ENCODE measurements at places on chromosomes 12 and 14.

DNA sequence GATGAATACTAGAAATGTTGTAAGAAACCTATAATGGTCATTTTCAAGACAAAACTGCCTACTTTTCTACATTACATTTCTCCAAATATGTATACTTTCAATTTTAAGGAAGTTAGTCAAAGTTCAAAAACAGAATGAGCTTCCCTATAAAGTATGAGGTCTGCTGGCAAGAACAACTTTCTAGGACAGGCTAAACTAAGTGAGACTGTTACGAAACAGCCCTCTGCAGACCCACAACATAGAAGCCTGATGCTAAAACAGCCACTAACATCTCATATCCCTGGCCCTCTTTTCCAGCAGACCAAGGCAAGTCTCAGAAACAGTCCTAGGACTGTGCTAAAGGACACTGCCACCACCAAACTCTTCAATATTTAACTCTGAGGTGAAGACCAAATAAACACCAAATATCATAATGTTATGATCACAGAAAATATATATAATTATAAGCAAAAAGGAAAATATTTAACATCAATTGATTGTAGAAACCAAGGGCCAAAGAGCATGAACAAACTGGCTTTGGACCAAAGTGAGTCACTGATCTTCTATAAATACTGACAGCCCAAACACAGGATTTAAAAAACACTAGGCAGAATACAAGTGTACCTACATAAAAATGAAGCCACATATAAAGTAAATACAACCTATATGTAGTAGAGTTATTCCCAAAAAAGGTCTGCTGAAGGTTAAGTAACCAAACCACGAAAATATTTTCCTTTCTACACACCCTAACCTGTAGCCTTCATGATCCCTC is 27.7 kb downstream of the PPP4R3A start:
- no peak overlapping the region for H3K4me3 ChIP-seq
- H3K27me3 ChIP-seq = no peaks in the 10 kb centered on the region
- peaks cover 49% of the 10 kb centered on the region for H3K36me3 ChIP-seq

DNA sequence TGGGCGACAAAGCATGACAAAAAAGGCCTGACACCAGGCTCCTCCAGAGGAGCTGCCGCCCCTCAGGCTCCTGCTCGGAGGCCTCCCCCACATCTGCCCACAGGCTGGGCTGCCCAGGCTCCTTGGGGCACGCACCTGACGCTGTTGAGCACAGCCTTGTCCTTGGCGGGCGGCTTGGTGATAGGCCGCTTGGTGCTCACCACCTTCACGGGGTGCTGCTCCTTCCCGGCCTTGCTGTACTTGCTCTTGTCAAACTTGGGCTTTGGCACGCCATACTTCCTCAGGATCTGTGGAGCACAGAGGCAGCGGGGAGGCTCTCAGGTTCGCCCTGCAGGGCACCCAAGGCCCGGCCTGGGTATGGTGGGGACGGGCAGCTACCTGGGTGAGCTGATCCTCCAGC is 53.4 kb downstream of the TRAFD1 start:
- no peak overlapping the region for H3K27ac ChIP-seq
- H3K4me1 ChIP-seq = no peaks in the 10 kb centered on the region
- H3K4me3 ChIP-seq = no peak overlapping the region
- no peaks in the 10 kb centered on the region for H3K27me3 ChIP-seq
- DNase-seq = no peak

DNA sequence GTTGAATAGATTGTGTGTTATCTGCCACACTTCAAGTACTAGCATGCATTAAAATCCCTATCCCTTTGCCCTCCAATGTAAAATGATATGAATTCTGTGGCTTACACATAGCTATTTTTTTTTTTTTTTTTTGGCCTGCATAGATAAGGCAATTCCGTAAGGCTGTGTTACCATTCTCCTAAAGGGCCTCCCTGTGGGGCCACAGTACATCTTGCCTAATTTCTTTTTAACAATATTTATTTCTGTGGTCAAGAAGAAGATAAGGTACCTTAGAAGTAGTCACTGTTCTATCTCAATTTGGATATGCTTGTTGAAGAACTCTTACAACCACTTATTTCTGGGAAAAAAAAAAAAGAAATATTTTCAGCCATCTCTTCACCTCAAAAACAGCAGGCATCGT is 19.8 kb downstream of the FLRT2 start:
- H3K27ac ChIP-seq = no peak overlapping the region
- H3K4me1 ChIP-seq = no peaks in the 10 kb centered on the region
- H3K27me3 ChIP-seq = no peaks in the 10 kb centered on the region
- H3K4me3 ChIP-seq = no peak overlapping the region
- no peaks in the 10 kb centered on the region for H3K36me3 ChIP-seq
- no peak for DNase-seq

- H3K4me1 ChIP-seq = no peaks in the 10 kb centered on the region
- H3K4me3 ChIP-seq = no peak overlapping the region
- DNase-seq = no peak
- H3K27me3 ChIP-seq = no peaks in the 10 kb centered on the region
- H3K36me3 ChIP-seq = no peaks in the 10 kb centered on the region
These were observed 278.1 kb upstream of the LMO3 start for GRCh38 chr12:16884056-16884455.

GRCh38 chr12:126282691-126283090 is 1217.5 kb downstream of the AACS start:
- H3K4me1 ChIP-seq = no peaks in the 10 kb centered on the region
- H3K27ac ChIP-seq = no peak overlapping the region
- no peak for DNase-seq
- H3K4me3 ChIP-seq = no peak overlapping the region
- H3K27me3 ChIP-seq = no peaks in the 10 kb centered on the region
- no peaks in the 10 kb centered on the region for H3K36me3 ChIP-seq

GRCh38 chr12:51773145-51773869 is 75.2 kb downstream of the FIGNL2 start:
- H3K27ac ChIP-seq = no peak overlapping the region
- H3K27me3 ChIP-seq = no peaks in the 10 kb centered on the region
- no peaks in the 10 kb centered on the region for H3K36me3 ChIP-seq
- no peaks in the 10 kb centered on the region for H3K4me1 ChIP-seq

DNA sequence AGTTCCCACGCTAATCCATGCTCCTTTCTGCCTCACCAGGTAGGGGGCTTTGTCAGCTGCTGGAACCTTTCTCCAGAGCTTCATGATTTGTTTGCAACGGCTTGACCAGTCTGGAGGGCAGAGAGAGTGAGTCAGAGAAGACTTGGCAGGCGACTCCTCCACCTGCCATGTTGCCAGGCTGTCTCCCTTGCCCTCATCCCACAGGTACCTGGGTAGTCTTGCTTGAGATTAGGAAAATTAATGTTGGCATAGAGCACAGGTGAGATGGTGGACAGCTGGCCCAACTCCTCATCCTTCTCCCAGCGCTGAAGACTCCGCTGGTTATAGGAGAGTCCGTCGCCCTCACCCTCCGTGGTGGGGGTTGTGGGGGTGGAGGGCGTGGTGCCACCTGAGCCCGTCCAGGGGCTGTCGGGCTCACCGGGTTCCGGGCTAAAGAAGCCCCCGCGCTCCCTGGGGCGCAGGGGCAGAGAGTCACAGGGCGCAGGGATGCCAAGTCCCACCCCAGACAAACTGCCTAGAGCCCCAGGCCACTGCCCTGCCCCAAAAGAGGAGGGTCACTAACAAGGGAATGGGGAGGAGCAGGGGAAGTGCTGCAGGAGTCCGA is 18.6 kb downstream of the KMT2D start:
- H3K27me3 ChIP-seq = no peaks in the 10 kb centered on the region
- H3K27ac ChIP-seq = no peak overlapping the region
- DNase-seq = no peak
- no peaks in the 10 kb centered on the region for H3K4me1 ChIP-seq
- peaks cover 98% of the 10 kb centered on the region for H3K36me3 ChIP-seq
- H3K4me3 ChIP-seq = no peak overlapping the region

- DNase-seq = no peak
- H3K36me3 ChIP-seq = no peaks in the 10 kb centered on the region
- H3K27ac ChIP-seq = no peak overlapping the region
These were observed 9.0 kb downstream of the MLXIP start for GRCh38 chr12:122087431-122088178.

GRCh38 chr14:105326891-105327694 is 12.5 kb downstream of the PACS2 start:
- H3K4me3 ChIP-seq = no peak overlapping the region
- H3K4me1 ChIP-seq = no peaks in the 10 kb centered on the region
- H3K27ac ChIP-seq = no peak overlapping the region
- peaks cover 3% of the 10 kb centered on the region for H3K36me3 ChIP-seq
- no peak for DNase-seq

DNA sequence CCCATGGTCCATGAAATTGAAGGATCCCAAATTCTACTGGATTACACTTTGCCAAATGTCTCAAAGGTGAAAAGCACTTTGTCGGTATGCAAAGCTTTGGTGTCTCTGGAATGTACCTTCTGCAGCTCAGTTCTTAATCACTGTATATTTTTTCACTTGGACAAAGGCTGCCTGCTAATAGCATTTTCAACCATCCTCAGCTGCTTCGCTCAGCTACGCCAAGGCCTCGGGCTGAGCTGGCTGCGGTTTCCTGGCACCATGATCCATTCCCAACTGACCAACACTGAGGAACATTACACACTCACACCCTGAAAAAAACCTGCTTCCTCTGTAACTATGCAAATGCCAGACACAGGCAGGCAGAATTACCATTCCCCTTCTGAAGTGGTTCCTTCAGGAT is 335.2 kb downstream of the DPF3 start:
- H3K36me3 ChIP-seq = no peaks in the 10 kb centered on the region
- no peaks in the 10 kb centered on the region for H3K27me3 ChIP-seq
- H3K4me1 ChIP-seq = peaks cover 10% of the 10 kb centered on the region
- H3K4me3 ChIP-seq = no peak overlapping the region
- no peak for DNase-seq

DNA sequence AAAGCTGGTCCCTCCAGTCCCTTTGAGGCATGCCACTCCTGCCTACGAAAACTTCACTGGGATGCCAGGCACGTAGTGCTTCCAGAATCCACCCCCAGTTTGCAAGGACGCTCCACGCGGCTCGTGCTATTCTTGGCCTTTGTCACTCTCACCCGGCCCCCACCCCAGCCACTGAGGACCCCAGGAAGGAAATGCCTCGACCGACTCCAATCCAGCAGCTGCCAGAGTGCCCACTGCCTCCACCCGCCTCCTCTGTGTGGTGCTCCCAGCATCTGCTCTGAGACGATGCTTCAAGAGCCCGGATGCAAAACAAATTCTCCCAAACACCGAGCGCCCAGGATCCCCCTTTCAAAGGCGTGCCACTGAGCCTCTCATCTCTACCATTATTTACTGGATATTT is 123.9 kb downstream of the RFLNA start:
- DNase-seq = no peak
- H3K27me3 ChIP-seq = no peaks in the 10 kb centered on the region
- H3K4me1 ChIP-seq = no peaks in the 10 kb centered on the region
- H3K4me3 ChIP-seq = no peak overlapping the region
- H3K36me3 ChIP-seq = peaks cover 80% of the 10 kb centered on the region

DNA sequence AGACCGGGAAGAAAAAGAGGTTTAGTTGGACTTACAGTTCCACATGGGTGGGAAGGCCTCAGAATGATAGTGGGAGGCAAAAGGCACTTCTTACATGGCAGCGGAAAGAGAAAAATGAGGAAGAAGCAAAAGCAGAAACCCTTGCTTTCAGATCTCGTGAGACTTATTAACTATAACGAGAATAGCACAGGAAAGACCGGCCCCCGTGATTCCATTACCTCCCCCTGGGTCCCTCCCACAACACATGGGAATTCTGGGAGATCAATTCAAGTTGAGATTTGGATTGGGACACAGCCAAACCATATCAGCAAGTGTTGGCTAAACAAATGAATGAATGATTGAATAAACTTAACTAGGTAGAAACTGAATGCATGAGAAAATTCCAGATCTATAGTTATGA is 85.3 kb upstream of the PARP11 start:
- no peak overlapping the region for H3K27ac ChIP-seq
- no peak overlapping the region for H3K4me3 ChIP-seq
- H3K36me3 ChIP-seq = no peaks in the 10 kb centered on the region
- H3K4me1 ChIP-seq = peaks cover 19% of the 10 kb centered on the region
- peak; percentile 27 for DNase-seq
- H3K27me3 ChIP-seq = no peaks in the 10 kb centered on the region

GRCh38 chr12:23556661-23557060 is 392.8 kb downstream of the SOX5 start:
- no peak for DNase-seq
- no peaks in the 10 kb centered on the region for H3K4me1 ChIP-seq
- no peak overlapping the region for H3K27ac ChIP-seq

- no peaks in the 10 kb centered on the region for H3K27me3 ChIP-seq
- H3K4me3 ChIP-seq = no peak overlapping the region
- H3K4me1 ChIP-seq = peaks cover 5% of the 10 kb centered on the region
- H3K36me3 ChIP-seq = no peaks in the 10 kb centered on the region
- no peak overlapping the region for H3K27ac ChIP-seq
These were observed 45.4 kb upstream of the BTG1 start for GRCh38 chr12:92191061-92191460.

- no peak overlapping the region for H3K27ac ChIP-seq
- no peaks in the 10 kb centered on the region for H3K36me3 ChIP-seq
These were observed 100.7 kb downstream of the APAF1 start for GRCh38 chr12:98745578-98746391.

- H3K4me1 ChIP-seq = no peaks in the 10 kb centered on the region
- no peak overlapping the region for H3K27ac ChIP-seq
- H3K4me3 ChIP-seq = no peak overlapping the region
- H3K36me3 ChIP-seq = peaks cover 21% of the 10 kb centered on the region
- H3K27me3 ChIP-seq = no peaks in the 10 kb centered on the region
- DNase-seq = no peak
These were observed 35.0 kb downstream of the MMAB start for GRCh38 chr12:109538191-109538863.

DNA sequence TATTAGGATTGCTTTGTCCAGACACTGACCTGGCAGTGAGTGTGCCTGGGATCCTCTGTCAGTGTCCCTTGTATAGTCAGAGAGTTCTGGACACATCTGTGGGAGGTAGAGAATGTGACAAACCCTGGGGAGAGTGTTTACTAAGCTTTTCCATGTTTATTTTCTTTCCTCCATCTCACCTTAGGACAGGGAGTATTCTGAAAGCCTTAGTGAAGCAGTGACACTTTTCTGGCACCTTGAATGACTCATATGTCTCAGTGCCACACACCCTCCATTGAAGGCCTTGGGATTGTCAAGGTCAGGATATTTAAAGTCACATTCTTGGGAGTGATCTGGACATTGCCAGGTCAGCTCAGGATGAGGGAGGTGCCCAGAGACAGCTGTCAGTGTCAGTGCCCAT is 34.9 kb upstream of the CTDSP2 start:
- no peak for DNase-seq
- H3K4me3 ChIP-seq = no peak overlapping the region
- H3K27me3 ChIP-seq = no peaks in the 10 kb centered on the region
- no peaks in the 10 kb centered on the region for H3K36me3 ChIP-seq
- H3K27ac ChIP-seq = no peak overlapping the region

- no peaks in the 10 kb centered on the region for H3K27me3 ChIP-seq
- DNase-seq = no peak
- no peak overlapping the region for H3K27ac ChIP-seq
- H3K36me3 ChIP-seq = no peaks in the 10 kb centered on the region
These were observed 33.7 kb downstream of the FOS start for GRCh38 chr14:75312341-75312740.

All from common myeloid progenitor, CD34-positive (primary cell).